Activated naive CD4-positive, alpha-beta T cell treated with anti-CD3 and anti-CD28 coated beads, Interleukin-2, amount 10 ng/mL, durations not matched to agents 7 days and 5 days (primary cell): ENCODE measurements at places on chromosomes 5 and 9.
A peak's percentile ranks its signal among the peaks of the same experiment; 100 is the strongest.

- no peak for DNase-seq
Observed at GRCh38 chr5:39520232-39520572, 95.4 kb upstream of the DAB2 start.

GRCh38 chr5:38417658-38418017 lies 138.8 kb downstream of the LIFR start:
- DNase-seq = no peak

DNA sequence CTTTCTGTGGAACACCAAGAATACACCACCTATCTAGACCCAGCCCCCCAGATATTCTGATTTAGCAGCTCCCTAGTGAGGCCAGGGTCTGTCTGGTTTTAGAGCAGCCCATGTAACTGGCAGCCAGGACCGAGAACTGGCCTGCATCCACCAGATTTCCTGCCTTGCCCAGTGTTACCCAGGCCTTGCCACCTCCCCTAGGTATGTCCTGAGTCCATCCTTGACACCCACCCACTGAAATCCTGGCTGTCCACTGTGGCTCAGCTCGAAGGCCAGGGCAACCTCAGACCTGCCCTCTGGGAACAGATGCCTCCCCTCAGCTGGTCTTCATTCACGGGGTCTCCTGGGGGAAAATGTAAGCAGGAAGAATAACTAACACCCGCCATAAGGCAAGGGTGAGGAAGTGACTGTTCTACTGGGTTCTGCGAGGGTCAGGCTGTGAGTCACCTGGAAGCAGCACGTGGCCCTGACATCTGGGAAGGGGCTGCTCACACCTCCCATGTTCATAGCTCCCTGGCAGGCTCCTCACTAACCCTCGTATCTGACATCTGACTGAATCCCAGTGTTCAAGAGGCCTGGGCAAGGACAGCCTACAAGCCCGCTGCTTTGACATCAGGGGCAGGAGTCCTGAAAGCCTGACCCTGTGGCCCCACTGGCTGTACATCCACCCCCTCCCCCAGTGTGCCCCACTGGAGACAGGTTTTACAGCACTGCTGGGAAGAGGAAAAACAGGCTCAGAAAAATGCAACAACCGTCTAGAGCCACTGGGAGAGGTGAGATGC lies 72.7 kb downstream of the SEMA4D start:
- no peak for DNase-seq

GRCh38 chr5:142545650-142546322 lies 140.1 kb downstream of the FGF1 start:
- DNase-seq = no peak

DNA sequence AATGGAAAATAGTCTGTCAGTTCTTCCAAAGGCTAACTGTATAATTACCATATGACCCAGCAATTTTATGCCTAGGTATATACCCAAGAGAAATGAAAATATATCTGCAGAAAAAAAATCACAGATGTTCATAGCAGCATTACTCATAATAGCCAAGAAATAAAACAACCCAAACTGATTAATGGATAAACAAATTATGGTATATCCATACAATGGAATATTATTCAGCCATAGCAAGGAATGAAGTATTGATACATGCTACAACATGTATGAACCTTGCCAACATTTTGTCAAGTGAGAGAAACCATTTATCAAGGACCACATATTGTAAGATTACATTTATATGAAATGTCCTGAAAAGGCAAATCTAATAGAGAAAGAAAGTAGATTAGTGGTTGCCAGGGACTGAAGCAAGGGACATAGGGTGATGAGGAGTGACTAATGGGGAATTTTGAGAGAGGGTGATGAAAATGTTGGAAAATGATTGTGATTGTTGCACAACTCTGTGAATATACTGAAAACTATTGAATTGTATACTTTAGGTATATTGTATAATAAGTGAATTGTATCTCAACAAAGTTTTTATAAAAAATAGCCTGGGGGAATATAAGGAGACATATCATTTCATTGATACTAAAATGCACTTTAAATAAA lies 114.4 kb downstream of the PBX3 start:
- DNase-seq = no peak

DNA sequence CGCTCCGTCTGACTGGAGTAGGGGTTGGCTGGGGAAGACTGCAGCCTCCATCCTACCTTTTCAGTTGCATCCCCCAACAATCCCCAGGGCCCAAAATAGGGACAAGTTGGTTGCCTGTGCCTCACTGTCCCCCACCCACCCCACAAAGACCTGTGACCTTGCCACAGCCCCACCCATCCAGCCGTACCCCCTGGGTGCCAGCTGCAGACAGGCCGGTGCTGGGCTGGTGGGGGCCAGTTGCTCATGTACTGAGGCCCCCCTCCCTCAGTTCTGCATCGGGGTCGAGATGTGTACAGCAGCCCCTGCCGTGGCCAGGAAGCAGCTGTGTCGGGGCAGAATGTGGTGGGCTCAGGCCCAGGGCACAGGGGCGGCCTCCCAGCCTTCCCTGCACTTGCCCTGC lies 374 bp downstream of the LCNL1 start:
- DNase-seq = no peak

- no peak for DNase-seq
Observed at GRCh38 chr9:17744786-17745185, 165.9 kb downstream of the SH3GL2 start.

- DNase-seq = no peak
Observed at GRCh38 chr5:82905986-82906385, 171.2 kb downstream of the TMEM167A start.

DNA sequence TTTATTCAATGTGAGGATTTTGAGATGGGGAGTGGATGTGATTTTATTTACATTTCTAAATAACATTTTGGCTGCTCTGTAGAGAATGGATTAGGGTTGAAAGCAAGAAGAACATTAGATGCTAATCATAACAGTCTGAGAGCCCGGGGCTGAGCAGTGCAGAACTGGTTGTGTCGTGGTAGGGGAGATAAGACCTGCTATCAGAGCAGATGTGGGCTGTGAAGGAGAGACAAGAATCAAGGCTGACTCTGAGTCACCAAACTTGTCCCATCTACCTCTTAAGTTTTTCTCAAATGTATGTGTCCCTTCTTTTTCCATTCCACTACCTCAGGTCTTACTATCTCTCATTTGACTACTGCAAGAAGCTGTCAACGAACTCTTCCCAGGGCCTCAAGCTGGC lies 35.4 kb upstream of the SLC28A3 start:
- DNase-seq = no peak

- no peak for DNase-seq
Observed at GRCh38 chr9:130884542-130885483, 11.8 kb downstream of the QRFP start.

GRCh38 chr9:126874546-126875314 lies 14.3 kb downstream of the ZBTB34 start:
- no peak for DNase-seq

DNA sequence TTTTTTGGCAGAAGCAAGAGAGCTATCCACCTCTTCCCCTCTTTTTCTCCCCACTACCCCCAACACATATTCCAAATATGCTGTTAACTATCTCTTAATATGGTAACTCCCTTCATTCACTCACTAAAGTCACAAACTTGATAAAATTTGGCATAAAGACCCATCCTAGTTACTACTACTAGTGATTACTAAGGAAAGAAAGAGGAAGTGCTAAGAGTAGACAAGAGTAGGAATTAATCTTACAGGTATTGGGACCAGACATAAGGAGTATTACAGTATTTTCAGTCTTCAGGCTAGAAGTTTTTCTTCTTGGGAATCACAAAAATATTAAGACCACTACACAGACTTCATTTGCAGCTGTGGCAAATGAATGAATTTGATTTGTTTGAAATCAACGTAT lies 2.2 kb downstream of the ADAMTS6 start:
- DNase-seq = no peak

DNA sequence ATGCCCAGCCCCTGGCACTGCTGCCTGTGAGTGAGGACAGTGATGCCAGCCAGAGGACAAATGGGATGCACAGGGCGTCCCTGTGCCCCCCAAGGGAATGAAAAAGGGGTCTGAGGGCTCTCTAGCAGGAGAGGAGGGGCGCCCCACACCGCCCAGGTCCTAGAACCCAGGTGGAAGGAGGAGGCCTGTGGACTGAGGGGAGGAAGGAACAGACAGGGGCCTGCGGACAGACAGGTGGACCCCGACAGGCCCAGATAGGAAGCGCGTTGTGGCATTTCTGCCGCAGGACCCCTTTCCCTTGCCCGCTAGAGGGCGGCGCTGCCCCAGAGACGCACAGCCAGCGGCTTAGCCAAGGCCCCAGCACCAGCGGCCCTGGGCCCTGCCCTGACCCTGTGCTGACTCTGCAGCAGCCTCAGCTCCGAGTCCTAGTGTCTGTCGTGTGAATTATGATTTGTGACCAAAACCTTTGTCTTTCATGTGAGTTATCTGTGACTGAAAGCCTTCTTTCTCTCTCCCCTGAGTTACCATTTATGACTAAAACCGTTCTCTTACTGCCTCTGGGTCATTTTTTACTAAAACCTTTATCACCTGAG lies 30.7 kb downstream of the TRIP13 start:
- peak; percentile 86 for DNase-seq

DNA sequence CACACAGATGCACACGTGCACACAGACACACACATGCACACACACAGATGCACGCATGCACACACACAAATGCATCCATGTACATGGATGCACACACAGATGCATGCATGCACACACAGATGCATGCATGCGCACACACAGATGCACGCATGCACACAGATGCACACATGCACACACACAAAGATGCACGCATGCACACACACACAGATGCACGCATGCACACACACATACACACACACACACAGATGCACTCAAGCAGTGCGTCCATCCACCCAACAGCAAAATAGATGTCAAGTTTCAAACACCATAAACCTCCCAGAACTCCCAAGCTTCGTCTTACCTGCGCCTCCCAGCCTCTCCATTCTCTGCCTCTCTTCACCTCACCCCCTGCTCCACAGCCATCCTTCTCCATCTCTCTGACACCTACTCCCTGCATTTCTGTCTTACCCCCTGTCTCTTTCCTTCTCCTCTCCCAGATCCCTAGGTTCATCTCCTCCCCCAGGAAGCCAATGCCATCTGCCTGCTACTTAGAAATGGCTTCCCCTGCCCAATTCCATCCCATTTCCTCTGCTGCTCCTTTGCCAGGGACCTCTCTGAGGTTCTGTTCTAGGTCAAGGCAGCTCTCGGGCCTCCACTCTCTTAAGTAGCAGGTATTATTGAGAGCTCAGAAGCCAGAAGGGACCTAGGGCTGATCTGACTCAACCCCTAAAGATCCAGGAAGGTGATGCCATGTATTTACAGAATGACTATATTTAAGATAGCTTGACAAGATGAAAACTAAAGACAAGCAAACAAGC lies 297.2 kb downstream of the MED10 start:
- no peak for DNase-seq

- DNase-seq = no peak
Observed at GRCh38 chr9:88477300-88477751, 57.7 kb upstream of the NXNL2 start.

GRCh38 chr5:6783787-6784186 lies 70.6 kb downstream of the TENT4A start:
- no peak for DNase-seq

DNA sequence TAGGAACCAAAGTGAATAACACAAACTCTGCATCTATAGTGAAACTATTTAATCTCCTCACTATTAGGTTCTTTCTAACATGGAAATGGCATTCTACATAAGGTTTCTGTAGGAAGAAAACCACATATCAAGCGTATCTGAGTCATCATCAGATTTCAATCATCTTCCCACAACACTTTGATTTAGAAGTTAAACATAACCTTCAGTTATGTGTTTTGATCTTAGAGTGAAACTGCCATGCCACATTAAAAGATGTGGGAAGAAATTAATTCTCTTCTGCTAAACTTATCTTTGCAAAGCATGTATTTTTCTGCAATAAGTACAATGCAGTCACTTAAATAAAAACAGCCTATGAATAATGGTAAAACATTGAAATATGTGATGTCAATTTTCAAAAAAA lies 55.0 kb downstream of the MEF2C start:
- no peak for DNase-seq

GRCh38 chr5:145825751-145826180 lies 9.4 kb downstream of the PRELID2 start:
- DNase-seq = no peak

DNA sequence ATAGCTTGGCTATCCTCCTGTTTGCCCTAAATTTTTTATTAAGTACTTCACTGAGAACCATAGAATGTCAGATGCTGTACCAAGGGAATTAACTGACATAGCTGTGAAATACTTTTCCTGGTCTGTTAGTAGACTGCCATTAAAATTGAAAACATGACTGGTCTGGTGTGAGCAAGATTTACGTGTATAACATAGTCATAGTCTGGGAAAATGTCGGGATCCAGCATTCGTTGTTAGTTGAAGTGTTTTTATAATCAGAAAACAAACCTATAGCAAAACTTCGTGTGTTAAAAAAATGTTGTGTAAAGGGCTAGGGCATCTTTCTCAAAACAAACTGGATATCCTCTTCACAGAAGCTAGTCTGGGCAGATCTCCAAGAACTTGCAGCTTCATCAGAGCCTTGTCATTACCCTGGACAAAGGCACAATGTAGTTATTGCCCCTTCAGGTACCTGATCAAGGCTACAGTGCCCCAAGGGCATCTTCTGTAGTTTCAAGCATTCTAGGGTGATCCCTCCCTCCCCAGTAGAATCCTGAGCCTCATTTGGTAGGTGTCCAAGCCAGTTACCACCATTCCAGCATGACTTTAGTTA lies 454.2 kb upstream of the SGCD start:
- DNase-seq = no peak

- DNase-seq = no peak
Observed at GRCh38 chr9:12274577-12274976, 418.6 kb upstream of the TYRP1 start.

GRCh38 chr5:73673161-73673591 lies 47.2 kb downstream of the ARHGEF28 start:
- DNase-seq = no peak

- DNase-seq = no peak
Observed at GRCh38 chr5:117131876-117132275, 557.3 kb upstream of the SEMA6A start.

DNA sequence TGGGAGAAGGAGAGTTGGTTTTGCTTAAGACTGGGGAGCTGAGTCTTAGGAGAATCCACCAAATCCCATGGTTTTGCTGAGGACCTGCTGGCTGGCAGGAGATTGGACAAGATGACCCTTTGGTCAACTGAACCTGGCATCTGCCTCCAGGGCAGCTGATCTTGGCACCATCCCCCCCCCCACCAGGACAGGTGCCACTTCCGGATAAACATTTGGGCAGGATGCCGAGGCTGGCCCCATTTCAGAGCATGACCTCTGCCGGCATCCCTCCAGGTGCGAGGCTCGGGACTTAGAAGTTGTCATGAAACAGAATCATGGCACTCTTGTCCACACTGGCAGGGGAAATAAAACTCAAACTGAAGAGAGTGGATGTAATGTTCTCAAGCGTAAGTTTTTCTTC lies 165.6 kb downstream of the MACROH2A1 start:
- no peak for DNase-seq

- DNase-seq = peak; percentile 44
Observed at GRCh38 chr9:34562135-34562745, 27.3 kb downstream of the CNTFR start.

DNA sequence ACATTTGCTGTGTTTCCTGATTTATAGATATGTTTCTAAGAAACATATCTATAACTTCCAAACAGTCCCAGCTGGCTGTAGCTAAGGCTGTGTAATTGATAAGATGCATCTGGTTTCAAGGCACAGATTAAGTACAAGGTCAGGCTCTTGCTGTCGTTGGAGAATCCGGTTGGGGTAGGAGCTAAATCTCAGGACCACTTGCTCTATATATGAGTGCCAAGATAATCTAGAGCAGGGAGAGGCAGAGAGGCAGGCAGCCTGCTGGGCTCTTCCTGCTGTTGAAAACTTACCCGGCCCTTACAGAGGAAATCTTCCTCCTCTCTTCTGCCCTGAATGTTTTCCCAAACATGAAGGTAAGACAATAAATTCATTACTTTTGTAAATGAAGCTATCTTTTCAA lies at the start of gene C7:
Gene C7 (plus strand): TSS at position 234 of the 400 bp plus-strand sequence. CDS start 114 bp downstream, at position 348.
- DNase-seq = no peak

- DNase-seq = no peak
Observed at GRCh38 chr9:134010310-134011173, 14.7 kb upstream of the BRD3OS start.
